Globus pallidus (tissue), 1 donor: ENCODE measurements at places on chromosomes 12 and 14.
A peak's percentile ranks its signal among the peaks of the same experiment; 100 is the strongest.

DNA sequence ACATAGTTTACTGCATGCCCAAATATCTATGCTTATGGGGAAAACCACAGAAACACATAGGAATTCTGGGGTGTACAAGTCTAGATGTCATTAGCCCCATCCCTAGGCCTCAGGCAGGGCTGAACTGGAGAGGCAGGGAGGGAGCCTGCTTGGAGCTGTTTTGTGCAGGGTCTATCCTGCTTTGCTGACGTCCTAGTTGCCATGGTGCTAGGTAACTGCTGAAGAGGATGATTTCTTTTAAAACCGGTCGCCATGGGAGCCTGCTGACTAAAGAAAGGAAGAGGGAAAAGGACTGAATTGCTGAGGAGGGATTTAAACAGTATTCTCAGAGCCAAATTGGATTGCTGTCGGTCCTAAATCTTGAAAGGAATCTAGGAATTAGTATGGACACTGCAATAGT is 10.7 kb downstream of the GPR19 start:
- DNase-seq = peak; percentile 48

GRCh38 chr12:95208678-95209077 is 8.6 kb downstream of the FGD6 start:
- DNase-seq = no peak

GRCh38 chr14:104669697-104670096 is 19.7 kb upstream of the INF2 start:
- no peak for DNase-seq

DNA sequence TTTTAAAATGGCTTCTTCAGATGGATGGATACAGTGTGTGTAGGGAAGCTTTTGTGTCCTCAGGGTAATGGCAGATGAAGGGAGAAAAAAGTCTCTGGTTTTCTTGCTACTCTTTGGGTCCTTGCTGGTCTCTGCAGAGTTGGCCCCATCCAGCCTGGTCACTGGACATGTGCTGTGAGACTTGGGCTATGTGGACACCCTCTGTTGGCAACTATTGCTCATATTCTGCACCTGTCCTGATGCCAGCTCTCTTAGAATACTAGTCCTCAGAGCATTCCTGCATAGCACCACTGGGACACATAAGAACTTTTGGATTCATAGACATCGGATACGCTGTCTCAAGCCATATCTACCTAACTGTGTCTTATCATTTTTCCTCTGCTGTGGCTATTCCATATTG is 20.0 kb downstream of the NAV3 start:
- no peak for DNase-seq

DNA sequence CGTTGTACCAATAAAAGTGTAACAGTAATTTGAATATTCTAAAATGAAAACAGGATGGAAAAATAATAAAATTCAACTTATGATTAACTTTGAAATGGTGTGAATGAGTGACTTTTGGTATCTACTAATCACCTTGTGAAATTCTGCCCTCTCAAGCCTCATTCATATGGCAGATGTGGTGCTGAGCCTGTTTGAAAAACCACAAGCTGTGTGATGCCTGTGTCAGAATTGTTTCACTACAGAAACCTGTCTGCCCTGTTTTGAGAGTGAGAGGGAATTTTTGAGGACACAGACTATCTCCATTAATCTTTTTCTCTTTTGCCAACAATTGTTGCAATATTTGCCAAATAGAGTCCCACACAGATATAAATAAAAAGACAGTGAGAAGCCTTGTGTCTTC is 3.9 kb upstream of the RNU6-7 start:
- DNase-seq = no peak

- no peak for DNase-seq
Measured at GRCh38 chr12:53977596-53978445, 3.1 kb upstream of the HOTAIR start.

DNA sequence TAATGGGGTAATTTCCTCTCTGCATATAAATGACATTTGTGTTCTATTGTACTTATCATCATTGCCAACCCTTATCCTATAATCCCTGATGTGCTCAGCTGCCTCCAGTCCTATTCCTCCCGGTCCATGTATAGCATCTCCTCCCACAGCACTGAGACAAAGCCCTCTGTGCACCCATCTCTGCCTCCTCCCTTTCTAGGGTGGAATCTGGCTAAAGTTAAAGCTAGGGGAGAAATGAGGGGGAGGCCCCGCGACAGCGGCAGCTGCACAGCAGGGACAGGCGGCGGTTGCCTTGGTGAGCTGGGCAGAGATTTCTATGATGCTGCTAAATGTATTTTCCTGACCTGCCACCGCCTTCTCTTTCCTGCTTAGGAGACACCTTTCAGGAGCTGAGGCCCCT is 12.8 kb upstream of the ZDHHC22 start:
- peak; percentile 20 for DNase-seq

DNA sequence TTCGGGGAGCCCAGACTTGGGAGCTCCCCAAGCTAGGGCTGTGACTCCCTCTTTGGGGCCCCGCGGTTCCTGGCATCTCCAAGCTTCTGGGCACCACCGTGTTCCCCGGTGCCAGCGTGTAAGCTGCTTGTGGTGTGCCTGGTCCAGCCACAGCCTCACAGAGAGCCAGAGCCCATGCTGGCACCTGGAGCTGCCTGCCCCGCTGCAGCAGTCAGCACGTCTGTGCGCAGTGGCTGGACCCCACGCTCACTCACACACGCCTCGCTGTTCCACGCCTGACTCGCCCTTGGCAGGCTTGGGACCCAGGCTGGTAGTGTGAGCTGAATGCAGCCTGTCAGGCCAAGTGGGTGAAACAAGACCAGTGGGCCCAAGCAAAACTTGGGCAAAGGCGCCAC is 34.5 kb downstream of the APAF1 start:
- no peak for DNase-seq

DNA sequence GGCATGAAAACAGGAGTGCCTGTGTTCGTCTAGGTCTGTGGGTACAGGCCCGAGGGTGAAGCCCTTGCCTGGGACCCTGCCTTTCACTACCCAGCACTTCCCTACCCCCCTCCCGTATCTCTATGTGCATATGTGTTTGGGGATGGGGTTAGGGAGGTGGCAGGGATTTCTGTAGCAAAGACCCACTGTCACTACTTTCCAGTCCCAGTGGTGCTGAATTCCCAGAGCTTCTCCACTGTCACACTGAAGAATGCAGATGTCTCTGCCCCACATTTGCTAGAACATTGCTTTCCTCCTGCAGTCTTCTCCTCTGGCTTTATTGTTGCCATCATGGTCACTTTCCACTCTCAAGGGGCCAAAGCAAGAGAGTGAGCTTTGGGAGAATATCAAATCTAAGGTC is 203.9 kb downstream of the MYRFL start:
- no peak for DNase-seq

DNA sequence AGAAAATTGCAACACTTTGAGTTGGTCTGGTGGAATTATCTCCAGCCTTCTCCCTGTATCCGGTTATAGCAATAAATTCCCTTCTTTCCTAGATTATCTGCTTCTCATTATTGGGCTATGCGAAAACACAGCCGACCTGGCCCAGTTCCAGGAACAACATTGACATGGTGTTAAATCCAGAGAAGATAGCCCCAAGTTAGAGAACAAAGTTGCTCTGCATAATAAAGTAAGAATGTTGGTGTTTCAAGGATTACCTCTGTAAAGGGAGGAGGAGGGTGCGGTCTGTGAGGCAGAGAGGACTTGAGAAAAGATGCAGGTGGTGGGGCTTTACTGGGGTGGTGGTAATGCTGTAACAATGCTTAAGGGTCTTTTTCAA is 12.1 kb downstream of the TCL1A start:
- DNase-seq = no peak

DNA sequence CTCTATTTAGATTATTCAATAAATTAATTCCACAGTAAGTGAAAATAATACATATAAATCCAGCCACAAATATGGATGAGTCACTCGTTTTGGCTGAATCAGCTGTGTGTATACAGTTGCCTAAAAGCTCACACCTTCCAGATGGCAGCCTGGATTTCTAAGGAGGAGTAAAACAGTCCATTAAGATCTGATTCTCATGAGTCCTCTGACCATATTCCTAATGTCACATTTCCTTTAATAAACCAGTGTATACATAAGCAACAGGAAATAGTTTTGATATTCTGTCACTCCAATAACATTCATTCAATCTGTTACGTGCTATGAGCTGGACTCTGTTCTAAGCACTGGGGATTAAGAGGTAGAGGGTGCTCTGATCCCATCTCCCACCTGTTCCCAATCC is 21.8 kb downstream of the MDM1 start:
- DNase-seq = no peak

- DNase-seq = no peak
Measured at GRCh38 chr14:93937519-93937918, 10.4 kb downstream of the FAM181A start.

GRCh38 chr12:48786591-48787544 is 2.0 kb downstream of the ADCY6 start:
- DNase-seq = no peak

- DNase-seq = no peak
Measured at GRCh38 chr12:16573398-16574077, 32.4 kb downstream of the LMO3 start.

DNA sequence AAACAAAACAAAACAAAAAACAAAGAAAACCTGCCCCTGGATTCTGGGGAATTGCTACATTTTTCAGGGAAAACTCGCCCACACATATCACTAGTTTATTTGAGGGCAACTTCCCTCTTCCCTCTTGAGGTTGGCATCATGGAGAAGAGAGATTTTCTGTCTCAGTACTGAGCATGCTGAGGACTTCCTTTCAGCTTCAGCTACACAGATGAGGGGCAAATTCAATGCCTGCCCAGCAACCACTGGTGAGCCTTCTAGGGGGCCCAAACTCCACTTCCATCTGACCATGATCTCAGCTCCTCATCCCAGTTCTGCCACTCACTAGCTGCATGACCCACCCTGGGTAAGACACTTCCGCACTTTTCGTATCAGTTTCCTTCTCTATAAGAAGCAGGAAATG is 63.1 kb upstream of the SCN8A start:
- no peak for DNase-seq

DNA sequence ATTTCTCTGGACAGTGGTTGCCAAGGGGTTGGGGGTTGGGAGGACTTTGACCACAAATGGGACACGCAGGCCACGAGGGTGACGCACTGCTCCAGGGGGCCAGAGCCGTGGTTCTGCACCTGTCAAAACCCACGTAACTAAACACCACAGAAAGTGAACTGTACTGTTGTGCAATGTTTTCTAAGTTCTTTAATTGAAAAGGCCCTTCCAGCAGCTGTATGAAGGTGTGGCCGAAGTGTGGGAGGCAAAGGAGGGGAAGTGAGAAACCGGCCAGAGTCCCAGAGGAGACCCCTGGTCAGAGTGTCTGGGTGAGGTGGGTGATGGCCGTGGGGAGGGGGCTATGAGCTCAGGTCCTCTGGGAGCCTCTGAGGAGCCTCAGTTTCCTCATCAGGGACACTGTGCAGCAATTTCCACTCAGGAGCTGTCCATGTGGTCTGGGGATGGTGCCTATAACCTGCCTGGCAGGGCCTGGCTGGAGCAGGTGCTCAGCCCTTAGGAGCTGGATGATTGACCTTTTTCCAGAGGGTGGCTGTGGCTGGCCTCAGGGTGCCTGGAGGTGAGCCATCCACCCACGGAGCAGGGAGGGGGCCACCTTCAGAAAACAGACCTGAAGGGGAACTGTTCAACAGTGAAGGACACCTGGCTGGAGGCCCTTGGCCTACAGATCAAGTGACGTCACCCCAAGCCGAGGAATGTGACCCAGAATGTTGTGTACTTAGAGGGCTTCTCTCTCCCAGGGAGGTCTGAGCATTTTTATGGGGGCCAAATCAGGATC is 9.8 kb upstream of the BDKRB2 start:
- no peak for DNase-seq

DNA sequence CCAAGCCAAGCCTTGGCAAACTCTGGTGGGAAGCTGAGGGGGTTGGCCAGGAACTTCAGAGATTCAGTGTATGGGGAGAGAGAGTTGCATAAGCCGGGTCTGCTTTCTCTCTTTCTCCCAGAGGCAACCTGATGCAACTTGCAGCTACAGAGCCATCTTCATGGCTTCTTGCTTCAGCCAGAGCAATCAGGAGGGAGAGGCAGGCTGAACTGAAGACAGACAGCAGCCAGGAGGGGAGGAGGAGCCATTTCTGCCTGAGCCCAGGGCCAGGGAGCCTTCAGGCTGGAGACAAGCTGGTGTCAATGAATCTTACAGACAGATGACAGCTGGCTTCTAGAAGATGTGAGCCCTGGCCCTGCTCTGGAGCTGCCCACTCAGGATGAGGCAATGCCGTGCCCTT is 18.7 kb downstream of the NPC2 start:
- no peak for DNase-seq

- DNase-seq = no peak
Measured at GRCh38 chr14:95458906-95459305, 57.5 kb downstream of the SYNE3 start.

- no peak for DNase-seq
Measured at GRCh38 chr12:118581371-118581770, 205.0 kb downstream of the SUDS3 start.

- DNase-seq = no peak
Measured at GRCh38 chr12:12079291-12079690, 8.6 kb downstream of the BCL2L14 start.

DNA sequence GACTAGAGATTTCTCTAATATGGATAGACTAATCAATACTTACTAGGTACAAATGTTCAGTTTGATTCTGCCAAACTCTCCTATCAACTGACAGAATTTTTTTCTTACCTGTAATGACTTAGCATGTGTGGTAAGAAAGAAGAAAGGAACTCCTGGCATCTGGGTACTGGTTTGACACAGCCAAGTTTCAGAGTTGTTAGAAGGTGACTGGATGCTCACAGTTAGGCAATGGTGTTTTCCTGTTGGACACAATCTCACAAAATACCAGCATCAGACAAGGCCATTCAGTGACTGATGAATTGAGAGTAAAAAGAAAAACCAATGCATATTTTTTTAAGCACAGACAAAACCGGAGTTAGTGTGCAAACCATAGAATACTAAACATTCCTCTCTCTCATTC is 4.2 kb downstream of the MUCL1 start:
- no peak for DNase-seq

- DNase-seq = no peak
Measured at GRCh38 chr12:96395236-96395635, 5.0 kb downstream of the CDK17 start.

- no peak for DNase-seq
Measured at GRCh38 chr12:89923091-89923490, 214.5 kb upstream of the ATP2B1 start.

- no peak for DNase-seq
Measured at GRCh38 chr14:71267691-71268090, 360.4 kb downstream of the PCNX1 start.

- DNase-seq = no peak
Measured at GRCh38 chr14:104758981-104759969, 6.3 kb downstream of the SIVA1 start.

GRCh38 chr14:69129264-69129880 is 23.5 kb downstream of the DCAF5 start:
- peak; percentile 77 for DNase-seq

DNA sequence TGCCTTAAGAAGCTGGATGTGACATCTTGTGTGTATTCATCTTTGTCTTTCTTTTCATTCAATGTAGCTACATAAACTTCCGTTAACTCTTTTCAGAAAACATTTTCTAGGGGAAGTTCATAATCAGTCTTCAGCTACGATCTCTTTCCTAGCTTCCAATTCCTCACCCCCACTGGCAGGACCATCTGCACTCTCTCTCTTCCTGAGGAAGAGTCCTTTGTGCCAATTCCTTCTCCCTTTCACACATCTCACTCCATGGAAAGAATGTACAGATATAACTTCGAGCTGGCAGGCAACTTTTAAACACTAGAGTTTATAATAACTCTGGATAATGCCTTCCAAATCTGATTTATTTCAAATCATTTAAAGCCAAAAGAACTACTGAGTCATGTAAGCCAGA is 495.7 kb downstream of the GALC start:
- no peak for DNase-seq
